ENCODE measurements at places on chromosomes 12 and 14.

- DNase-seq = no peak
Observed at GRCh38 chr12:94140556-94140955, 7.8 kb upstream of the PLXNC1 start.

- DNase-seq = no peak
Observed at GRCh38 chr12:112939761-112940381, 1.6 kb downstream of the OAS3 start.

DNA sequence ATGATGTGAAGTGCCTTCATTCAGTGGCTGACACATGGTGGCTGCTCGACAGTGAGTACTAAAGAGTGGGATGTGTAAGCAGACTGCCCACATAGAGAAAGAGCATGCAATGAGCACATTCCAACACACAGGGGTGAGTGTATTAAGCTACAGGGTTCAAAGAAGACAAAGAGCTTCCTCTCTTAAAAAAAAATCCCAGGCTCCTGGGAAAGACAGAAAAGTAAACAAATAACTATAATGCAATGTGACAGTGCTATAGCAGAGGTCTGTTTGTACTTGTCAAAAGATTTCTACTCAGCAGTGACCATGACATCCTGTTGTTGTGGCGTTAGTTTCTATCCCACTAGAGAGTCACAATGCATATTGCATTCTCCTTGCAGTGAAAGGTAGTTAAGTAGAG lies 12.4 kb upstream of the PCNX1 start:
- no peak for DNase-seq

DNA sequence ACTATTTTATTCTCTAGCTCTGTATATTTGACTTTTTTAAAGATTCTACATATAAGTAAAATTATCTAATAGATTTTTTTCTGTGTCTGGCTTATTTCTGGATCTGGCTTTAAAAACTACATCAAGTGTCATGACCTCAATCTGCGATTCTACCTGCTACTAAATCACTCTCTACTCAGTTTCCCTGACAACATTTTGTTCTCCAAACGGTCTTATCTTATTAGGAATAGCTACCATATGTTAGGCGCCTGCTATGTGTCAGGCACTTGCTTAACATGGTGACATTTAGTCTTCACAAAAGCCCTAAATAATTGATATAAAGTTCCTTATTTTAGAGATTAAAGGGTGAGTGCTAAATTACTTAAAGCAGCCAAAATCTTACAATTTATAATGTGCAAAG lies 1362.9 kb upstream of the FLRT2 start:
- DNase-seq = no peak

GRCh38 chr14:29355331-29355730 lies 572.3 kb downstream of the PRKD1 start:
- no peak for DNase-seq

DNA sequence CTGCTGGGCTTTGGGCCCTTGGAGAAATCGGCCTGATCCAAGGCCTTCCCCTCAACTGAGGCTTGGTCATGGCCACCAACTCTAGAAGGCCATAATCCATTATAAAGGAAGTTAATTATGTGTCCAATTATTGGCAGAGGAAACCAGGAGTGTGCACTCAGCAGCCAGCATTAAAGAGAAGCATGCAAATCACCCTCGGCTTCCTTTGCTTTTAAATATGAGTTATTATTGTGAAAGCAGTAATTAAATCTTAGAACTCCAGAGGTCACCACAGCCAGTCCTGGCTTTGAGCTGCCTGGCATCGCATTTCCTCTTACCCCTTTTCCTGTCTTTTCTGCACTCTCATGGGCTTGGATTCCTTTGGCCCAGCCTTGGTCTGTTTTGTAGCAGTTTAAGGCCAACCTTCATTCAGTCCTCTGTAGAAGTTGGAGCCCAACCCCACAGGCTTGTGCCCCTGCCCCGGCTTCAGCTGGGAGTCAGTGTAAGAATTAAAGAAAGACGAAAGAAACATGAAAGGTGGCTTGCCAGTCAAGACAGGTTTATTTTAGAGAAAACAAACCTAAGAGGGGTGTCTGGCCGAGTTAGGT lies 14.7 kb upstream of the KRT86 start:
- no peak for DNase-seq

GRCh38 chr12:6818222-6818621 lies 3.4 kb upstream of the GPR162 start:
- DNase-seq = no peak

- no peak for DNase-seq
Observed at GRCh38 chr14:36591482-36591881, 9.1 kb upstream of the NKX2-8 start.

DNA sequence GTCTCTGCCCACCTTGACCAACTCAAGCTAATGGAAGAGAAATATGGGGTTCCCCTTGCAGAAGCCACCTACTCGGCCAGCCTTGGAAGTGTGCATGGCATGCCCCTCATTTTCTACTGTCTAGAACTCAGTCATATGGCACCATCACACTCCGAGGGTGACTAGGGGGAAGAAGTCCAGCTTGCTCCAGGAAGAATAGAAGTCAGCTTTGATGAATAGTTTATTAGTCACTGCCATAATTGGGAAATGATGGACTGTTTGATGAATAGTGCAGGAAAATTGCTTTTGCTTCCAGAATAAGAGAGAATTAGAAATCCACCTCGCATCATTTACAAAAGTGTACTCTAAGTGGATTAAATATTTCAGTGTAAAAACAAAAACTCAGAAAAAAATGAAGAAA lies 1030.6 kb downstream of the VRK1 start:
- no peak for DNase-seq

DNA sequence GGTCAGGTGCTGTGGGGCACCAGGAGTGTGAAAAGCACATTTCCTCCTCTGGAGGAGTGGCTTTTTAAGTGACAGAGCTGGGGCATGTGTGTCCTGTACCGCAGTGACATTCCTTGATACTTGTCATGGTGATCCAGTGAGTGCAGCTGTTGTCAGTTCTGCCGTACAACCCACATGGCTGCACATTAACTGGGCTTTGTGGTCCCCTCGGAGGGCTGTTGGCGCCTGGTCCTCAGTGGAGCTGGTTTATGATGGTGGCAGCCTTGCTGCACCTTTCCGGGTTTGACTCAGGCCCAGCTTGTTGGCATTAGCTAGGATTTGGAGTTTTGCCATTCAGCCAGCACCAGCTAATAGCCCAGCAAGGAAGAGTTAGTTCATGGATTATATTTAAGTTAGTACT lies 77.0 kb downstream of the SLC25A47 start:
- no peak for DNase-seq

- DNase-seq = no peak
Observed at GRCh38 chr12:7693793-7694192, 1.8 kb downstream of the GDF3 start.

DNA sequence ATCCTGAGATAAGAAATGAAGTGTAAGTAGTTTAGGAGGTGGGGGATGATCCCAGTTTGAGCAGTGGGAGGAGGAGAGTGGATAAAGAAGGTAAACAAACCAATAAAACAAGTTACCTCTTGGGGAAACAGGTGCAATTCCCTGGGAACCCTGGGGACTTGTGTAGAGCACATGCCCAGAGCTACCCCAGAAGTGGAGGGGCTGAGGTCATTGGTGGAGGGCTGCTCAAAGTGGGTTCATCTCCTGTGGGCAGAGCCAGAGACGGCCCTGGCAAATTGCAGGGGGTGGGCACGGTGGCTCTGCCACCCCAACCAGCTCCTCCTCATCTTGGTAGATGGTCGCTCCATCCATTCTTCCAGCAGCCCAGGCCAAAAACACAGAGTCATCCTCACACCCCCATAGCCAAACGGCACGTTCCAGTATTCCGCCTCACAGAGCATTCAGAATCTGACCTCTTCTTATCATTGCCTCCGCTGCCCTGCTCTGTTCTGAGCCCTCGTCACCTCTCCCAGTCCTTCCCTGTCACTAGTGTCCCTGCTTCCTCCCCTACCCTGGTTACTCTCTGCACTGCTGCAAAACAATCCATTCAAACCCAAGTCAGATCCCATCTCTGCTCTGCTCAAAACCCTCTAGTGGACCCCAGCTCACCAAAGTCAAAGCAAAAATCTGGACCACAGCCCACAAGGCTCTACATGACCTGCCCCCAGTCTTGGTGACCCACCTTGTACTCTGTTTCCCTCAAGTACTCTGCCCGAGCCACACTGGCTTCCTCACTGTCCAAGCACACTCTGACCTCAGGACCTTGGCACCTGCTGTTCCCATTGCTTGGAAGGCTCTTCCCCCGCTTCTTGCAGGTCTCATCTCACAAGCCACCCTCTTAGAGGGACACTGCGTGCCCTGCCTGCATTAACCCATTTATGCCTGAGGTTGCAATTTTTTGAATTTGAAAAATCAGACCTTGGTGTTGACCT lies 5.5 kb downstream of the CYP46A1 start:
- DNase-seq = no peak

- DNase-seq = peak; percentile 88
Observed at GRCh38 chr12:45234139-45234865, 18.4 kb downstream of the ANO6 start.

- no peak for DNase-seq
Observed at GRCh38 chr12:127025545-127025944, 1241.4 kb upstream of the TMEM132C start.

- no peak for DNase-seq
Observed at GRCh38 chr12:51694146-51694545, 103.1 kb downstream of the SCN8A start.

- DNase-seq = no peak
Observed at GRCh38 chr14:55691659-55692058, 111.7 kb downstream of the KTN1 start.

DNA sequence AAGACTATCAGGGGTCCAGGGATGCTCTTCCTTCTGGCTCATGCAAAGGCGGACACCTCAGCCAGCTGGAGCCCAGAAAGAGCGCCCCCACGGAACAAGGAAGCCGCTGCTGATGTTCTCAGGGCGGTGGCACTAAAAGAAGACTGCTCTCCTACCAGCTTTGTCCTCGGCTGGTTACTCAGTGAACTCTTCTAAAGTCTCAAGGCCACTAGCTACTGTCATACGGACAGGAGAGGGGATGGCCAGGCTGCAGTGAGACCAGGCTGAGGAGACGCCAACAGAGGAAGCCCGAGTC lies 59.6 kb downstream of the CCDC88C start:
- no peak for DNase-seq

- DNase-seq = no peak
Observed at GRCh38 chr12:113144806-113145205, 4.7 kb upstream of the CFAP73 start.

DNA sequence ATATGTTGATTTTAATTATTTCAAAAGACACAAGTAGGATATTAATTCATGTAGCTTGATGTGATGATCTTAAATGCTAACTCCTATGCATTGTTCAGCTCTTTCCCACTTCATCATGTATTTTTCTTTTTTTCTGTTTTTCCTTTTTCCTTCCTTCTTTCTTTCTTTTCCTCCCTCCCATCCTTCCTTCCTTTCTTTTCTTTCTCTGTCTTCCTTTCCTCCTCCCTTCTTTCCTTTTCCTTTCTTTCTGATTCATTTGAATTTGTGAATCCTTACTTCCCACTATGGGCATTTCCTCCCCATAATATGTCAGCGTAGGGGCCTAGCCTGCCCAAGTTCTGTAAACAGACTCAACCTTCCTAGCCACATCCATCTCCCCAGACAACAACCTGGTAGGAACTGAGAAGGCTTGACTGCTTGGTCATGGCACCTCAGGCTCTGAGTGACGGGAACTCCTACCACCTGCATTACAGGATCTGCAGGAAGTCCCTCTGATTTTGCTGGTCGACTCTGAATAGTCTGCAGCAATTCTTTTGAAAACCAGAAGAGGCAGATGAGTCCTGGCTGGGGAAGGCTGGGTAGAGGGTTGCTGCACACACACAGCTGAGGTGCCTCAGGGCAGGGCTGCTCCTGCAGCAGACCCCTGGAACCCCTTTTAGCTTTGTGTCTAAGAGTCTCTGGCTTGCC lies 33.4 kb upstream of the BHLHE41 start:
- no peak for DNase-seq

GRCh38 chr12:66636771-66637170 lies 42.1 kb downstream of the GRIP1 start:
- no peak for DNase-seq

- no peak for DNase-seq
Observed at GRCh38 chr12:108939594-108939993, 59.7 kb downstream of the DAO start.

DNA sequence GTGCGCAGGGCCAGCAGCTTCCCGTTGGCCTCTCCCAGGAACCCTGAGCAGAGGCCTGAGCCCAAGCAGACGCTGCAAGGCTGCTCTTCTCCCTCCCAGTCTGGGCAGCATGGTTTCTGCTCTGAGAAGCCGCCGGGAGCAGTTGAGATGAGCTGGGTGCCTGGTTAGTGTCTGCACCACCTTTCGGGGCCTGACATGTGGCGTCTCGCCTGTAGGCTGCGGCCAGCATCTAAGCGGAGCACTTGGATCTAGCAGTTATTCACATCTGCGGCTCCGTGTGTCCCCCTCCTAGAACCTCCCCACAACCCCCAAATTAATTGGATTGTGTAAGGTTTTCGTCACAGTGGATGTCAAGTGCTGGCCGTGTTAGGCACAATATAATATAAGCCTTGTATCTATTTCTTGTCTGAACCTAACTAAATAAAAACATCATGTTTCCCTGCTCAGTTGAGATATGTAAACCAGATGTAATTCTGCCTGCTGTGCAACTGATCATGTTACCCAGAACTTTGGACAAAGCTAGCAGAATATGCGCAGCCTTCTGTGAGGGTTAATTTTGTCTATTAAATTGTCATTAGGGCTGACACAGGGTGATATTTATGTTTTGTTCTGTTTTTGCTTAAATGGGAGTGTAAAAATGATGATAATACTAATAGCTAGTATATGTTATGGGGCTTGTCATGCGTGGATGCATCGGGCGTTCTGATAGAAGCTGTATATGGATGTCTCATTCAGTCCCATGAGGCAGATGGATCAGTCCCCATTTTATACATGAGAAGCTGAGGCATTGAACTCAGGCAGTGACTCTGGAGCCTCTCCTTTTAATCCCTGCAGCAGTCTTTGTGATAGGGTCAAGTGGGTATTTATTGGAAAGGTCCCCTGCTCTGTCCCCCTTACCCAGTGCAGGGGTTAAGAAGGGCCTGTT lies 45.8 kb downstream of the ELK3 start:
- peak; percentile 89 for DNase-seq

DNA sequence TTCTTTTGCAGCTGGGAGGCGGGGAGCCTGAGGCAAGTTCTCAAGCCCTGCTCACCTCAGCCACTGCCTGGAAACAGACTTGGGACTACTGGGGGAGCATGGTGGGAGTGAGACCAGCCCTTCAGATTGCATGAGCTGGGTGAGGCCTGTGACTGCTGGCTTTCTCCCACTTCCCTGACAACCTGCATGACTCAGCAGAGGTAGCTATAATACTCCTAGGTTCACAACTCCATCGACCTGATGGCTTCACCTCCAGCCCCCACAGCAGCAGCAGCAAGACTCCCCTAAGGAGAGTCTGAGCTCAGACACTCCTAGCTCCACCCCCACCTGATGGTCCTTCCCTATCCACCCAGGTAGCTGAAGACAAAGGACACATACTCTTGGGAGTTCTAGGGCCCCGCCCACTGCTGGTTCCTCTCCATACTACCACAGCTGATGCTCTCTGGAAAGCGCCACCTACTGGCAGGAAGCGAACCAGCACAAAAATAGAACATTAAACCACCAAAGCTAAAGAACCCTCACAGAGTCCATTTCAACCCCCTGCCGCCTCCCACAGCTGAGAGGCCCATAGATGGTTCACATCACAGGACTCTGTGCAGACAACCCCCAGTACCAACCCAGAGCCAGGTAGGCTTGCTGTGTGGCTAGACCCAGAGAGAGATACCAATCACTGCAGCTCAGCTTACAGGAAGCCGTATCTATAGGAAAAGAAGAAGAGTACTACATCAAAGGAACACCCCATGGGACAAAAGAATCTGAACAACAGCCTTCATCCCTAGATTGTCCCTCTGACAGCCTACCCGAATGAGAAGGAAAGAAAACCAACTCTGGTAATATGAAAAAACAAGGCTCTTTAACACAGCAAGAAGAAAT lies 68.7 kb downstream of the RPAP3 start:
- DNase-seq = no peak

Data from skin of body (tissue), 3 donors.